ENCODE measurements at places on chromosomes 7 and 10.

GRCh38 chr10:101073631-101074030, 11.8 kb downstream of the KAZALD1 start:
- no peak for DNase-seq

GRCh38 chr10:36556468-36556867, 568.9 kb upstream of the ANKRD30A start:
- DNase-seq: no peak

DNA sequence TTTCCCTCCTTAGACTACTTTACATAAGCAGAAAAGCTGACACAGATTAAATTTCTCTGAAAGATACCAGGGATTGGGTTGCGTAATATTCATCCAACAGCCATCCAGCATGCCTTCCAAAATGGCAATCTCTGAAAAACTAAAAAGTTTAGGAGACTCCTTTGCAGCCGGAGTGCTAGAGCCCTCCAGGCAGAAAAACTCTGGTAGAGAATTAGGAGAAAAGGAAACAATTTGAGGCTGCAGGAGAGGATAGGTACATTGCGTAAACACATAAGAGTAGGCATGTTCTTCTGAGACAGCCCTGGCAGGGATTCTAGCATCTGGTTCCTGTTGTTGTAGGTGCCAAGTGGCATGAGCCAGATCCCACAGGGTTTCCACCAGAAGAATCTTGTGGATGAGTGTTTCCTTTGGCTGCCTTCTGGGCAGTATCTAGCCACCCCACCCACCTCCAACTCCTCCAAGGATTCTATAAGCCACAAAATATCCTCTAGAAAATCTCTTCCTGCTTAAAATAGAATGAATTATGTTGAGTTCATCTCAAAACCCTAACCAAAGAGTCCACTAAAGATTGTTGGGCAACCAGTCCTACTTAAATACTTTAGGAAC, 402.4 kb downstream of the HGF start:
- no peak for DNase-seq

DNA sequence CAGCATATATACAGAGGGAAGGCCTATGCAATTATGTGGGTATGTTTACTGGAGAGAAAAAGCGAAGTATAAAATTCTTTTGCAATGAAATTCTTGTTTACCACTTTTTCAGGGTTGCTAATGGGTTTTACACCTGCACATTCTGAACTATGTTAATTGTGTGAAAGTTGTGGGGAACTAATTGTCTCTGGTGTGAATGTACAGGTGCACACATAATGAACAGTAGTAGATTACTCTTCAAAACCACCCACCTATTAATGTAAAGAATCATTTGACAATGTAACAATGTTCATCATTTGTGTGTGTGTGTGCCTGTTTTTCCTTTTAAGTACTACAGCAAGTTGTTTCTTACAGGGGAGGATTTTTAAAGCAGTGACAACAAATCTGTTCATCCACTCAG, 80.0 kb upstream of the FEZF1 start:
- DNase-seq: no peak

DNA sequence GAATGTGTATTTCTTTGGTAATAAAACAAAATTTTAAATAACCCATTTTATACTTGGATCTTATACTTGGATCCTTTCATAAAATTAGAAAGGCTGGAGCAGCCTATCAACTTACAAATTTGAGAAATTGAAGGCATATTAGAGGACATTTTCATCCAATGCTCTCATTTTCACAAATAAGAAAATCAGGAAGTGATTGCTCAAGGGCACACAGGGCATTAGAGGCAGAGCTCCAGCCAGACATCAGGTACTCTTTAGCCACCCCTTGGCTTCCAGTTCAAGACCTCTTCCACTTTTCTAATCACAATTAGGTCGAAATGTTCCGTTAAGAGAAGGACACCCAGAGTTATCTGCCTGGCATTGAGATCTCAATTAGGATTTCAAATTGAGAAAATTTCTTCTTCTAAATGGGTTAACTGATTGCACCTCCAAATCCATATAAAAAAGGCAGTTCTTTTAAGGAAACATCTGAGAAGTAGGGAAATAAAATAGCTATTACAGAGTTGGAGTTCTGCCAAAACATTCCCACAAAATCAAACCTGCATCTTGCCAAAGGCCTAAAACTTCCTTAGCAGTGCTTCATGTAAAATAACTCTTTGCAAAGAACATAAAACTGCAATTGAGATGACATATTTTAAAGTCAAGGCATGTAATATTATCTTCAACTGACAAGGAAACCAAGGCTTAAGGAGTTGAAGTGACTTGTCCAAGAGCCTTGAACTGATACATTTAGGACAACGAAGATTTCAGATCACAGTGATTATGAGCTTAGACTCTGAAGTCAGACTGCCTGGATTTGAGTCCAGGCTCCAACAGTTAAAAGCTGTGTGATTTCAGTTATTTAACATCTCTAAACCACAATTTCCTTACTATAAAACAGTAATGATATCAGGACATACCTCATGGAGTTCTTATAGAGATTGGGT, 2.4 kb downstream of the ACTA2 start:
- no peak for DNase-seq

- no peak for DNase-seq
These were observed 52.7 kb upstream of the HERPUD2 start for GRCh38 chr7:35747611-35748010.

DNA sequence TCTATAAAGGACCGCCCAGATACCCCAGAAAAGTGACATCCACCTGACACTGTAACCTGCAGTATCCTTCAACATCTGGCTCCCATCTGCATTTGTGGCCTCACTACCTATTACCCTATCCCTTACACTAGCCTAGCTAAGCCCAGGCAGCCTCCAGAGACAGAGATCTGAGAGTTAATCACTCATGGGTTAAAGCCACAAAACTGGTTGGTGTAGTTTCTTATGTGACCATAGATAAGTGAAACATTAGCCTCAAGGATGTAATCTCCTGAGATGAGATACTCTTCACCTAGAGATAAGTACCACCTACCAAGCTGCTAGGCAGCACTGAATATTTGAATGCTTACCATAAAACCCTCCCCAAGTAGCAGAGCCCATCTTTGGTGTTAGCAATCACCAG, 35.4 kb downstream of the CTTNBP2 start:
- DNase-seq: no peak

GRCh38 chr10:78269060-78269459, 235.4 kb downstream of the RPS24 start:
- no peak for DNase-seq

GRCh38 chr10:127916826-127917225, 9.9 kb downstream of the PTPRE start:
- no peak for DNase-seq

- no peak for DNase-seq
These were observed 577.3 kb upstream of the GALNT17 start for GRCh38 chr7:70554646-70555045.

DNA sequence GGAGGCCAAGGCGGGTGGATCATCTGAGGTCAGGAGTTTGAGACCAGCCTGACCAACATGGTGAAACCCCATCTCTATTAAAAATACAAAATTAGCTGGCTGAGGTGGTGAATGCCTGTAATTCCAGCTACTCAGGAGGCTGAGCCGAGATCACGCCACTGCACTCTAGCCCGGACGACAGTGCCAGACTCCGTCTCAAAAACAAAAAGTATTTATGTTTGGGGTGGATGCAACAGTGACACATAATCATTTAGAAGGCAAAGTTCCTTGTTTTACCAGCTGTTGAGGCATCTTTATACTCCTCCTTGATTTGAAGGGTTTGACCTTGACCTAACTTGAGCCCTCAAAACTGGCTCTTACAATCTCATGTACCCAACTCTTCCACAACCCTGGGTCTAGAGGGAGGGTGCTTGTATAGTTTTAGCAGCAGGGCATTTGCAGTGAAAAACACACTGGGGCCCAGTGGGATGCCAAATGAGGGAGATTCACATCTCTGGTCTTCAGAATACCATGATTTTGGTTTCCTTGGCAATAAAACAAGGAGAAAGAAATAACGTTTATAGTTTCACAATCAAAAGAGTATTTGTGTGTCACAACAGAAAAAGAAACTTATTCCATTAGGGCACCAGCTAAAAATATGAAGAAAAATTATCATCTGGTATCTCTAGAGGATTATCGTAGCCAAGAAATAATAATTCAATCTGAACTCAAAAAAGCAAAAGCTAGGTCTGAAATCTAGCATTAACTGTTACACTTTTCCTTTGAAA, 14.2 kb upstream of the TMEM254 start:
- DNase-seq: no peak

All from GM18507 (cell line).